ENCODE measurements at places on chromosomes 4 and X.
A peak's percentile ranks its signal among the peaks of the same experiment; 100 is the strongest.

DNA sequence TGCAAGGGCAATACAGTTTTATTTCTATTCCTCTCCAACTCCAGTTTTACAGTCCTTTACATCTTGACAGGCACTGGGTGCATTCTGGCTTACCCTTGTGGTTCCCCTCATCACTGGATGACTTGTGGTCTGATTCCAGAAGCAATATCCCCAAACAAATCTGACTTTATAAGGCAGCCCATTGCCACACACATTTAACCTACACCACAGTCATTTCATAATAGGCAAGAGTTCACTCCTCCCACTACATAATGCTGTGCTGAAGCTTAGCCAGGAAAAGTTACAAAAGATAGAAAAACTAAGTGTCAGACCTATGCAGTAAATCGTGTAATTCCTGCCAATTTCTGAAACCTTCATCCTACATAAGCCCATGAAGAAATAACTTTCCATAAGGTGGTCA lies 82.9 kb upstream of the MID1IP1 start:
- DNase-seq, result no peak

GRCh38 chrX:31213941-31214340 lies 142.1 kb upstream of the FTHL17 start:
- peak; percentile 5 for DNase-seq

DNA sequence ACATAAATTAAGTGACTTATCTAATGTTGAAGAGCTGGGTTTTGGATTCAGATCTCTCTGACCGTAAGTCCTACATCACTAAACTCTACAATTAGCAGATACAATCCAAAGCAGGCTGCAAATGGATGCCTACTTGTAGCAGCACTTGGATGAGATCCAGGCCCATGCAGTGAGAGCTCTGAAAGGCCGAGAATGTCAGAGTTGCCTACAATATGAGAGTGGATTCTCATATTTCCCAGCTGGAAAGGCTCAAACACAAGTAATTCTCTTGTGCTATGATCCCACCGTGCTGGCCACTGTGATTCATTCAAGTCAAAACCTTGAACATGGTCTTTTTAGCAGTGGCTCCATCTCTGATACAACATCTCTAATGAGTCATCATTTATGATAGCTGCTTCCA lies 125.4 kb upstream of the CHRDL1 start:
- DNase-seq, result no peak

DNA sequence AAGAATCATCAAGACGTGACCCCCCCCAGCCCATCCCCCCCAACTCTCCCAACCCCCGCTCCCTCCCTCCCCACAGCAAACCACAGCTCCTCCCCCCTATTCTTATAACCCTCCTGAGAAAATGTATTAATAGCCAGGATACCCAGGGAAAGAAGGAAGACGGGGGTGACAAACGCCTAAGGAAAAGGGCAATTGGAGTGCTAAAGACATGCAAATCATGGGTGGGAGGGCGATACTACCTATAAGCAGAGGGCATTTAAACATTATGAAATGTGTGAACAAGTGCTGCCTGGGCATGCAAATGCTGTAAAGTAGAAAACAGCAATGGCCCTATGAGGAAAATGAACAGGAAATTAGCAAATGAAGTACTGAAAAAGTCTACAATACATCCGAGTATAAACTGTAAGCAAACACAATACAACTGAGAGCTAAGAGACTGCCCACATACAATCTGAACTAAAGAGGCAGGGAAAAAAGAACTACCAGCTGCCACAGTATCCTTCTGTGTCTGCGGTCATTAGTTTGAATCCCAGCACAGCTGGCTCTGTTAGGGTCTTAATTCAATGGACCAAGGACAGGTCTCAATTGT lies 2.4 kb downstream of the CXXC4 start:
- no peak for DNase-seq

DNA sequence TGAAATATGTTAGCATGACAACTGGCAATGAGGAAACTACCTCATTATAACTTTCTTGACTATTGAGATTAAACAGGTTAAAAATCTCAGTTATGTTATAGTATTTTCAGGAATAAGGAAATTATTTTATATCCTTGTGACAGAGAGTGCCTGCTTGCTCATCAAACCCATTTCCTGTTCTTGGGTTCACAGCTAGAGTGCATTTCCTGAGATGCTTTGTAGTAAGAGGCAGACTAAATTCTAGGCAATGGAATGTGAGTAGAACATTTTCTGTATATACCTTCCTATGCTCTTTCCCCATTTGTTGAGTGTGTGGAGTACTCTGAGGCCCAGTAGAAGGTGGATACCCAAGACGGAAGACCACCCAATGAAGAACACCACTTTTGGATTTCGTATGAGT lies 96.9 kb upstream of the CASK start:
- no peak for DNase-seq

- DNase-seq, result no peak
Observed at GRCh38 chr4:54802336-54802735, 144.6 kb downstream of the KIT start.

DNA sequence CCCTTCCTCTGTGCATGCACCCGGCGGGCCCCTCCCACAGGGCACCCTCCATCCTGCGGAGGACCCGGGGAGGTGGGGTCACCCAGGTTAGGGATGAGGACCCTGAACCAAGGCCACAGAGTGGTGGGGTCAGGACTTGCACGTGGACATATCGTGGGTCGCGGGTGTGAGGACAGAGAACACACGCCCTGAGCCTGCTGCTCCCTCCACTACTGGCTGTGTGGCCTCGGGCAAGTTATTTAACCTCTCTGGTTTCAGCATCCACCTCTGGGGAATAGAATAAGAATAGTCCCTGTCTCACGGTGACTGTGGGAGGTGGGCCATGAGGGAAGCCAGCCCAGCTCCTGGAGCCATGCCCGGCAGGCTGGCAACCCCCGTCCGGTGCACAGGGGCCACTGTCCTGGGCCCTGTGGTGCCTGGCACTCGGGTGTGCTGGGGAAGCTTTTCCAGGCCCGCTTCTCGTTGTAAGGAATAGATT lies 5.1 kb downstream of the PSAPL1 start:
- DNase-seq, result no peak

DNA sequence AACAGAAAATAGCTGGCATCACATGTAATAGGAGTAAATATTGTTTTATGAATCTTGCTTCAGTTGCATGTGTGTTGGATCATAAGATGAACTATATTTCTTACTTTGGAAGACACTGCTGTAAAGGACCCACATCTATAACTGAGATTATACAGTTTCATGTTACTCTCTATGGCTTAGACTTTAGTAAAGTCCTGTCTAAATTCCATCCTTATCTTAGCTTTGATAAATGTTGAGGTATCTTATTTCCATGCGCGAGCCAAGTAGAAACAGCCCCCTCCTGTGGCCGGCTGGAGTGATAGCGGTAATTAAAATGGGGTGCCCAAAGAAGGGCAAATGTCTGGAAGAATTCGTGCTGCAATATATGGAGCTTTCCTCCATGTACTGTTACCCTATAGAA lies 43.0 kb downstream of the CCDC158 start:
- DNase-seq, result peak; percentile 61

GRCh38 chr4:125461676-125462363 lies 147.1 kb downstream of the FAT4 start:
- no peak for DNase-seq

- no peak for DNase-seq
Observed at GRCh38 chr4:165964591-165964990, 91.6 kb downstream of the TLL1 start.

DNA sequence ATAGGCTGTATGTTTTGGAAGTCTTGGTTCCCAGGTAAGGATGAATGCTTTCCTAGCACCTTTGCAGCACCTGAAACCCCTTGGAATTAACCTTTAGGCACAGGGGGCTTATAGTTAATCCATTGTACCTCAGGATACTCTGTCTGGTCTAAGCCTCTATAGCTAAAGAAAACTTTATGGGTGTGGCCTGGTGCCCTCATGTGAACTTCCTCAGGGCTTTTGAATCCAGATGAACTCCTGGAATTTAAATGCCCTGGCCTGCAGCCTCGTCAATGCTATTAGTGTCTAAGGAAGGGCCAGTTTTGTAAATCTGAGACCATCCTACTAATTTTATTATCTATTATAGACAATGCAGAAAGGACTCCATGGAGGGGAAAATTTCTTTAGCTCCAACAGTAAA lies 33.8 kb downstream of the IRS4 start:
- DNase-seq, result no peak

DNA sequence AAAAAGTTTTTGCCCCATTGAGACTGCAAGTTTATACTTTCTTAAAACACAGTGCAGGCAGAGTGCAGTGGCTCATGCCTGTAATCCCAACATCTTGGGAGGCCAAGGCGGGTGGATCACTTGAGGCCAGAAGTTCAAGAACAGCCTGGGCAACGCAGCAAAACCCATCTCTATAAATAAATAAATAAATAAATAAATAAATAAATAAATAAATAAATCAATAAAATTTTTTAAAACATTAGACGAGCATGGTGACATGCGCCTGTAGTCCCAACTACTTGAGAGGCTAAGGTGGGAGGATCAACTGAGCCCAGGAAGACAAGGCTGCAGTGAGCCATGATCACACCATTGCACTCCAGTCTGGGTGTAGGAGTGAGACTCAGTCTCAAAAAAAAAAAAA lies 213.3 kb downstream of the LRBA start:
- no peak for DNase-seq

DNA sequence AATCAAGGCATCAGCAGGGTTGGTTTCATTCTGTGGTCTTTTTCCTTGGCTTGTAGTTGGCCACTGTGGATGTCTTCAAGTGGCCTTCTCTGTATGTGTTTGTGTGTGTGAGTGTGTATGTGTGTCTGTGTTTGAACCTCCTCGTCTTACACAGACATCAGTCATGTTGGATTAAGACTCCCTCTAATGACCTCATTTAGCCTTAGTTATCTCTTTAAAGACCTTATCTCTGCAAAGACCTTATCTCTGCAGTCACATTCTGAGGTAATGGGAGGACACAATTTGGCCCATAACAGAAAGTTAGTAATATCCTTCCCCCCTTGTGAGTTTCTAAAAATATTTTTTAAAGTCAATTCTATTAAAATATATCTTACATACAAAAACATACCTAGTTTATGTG lies 126.7 kb downstream of the EMCN start:
- DNase-seq, result no peak

- DNase-seq, result no peak
Observed at GRCh38 chr4:148015058-148015457, 283.2 kb downstream of the ARHGAP10 start.

- DNase-seq, result no peak
Observed at GRCh38 chr4:185879666-185880312, 67.8 kb upstream of the SORBS2 start.

DNA sequence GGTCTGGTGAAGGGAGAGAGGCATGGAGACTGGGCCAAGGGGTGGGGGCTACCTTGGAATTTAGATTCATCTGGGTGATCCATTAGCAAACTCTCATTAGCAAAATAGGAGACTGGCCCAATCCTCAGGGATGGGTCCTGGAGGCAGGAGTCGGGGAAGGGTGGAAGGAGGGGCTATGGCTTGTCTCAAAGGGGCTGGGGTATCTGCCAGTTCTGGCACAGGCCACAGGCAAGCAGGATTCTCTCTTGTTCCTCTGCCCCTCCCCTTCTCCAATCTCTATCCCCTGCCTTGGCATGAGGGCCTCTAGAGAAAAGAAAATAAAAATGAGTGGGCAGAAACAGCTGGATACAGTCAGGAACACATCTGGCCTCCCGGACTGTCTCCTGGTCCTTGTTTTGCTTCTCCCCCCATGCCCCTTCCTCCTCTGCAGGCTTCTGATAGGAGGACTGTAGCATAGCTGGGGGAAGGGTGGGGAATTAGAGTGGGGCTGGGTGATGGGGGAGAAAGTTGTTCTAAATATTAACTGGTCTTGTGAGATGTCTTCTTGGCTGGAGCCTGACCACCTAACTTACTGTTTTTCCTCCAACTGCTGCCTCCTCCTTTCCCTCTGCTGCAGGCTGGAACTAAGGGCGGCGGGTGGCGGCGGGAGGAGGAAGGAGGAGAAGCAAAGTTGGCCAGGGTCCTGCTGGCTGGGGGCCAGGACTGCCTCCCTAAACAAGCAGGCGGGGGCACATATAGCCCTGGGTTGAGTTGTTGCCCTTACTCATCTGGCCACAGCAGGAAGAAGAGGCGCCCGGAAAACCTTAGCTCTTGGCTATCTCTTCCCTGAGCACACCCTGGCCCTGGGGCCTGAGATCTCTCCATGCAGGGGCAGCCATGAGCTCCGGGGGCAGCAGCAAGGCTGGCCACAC lies 53.3 kb upstream of the LAS1L start:
- DNase-seq, result no peak

DNA sequence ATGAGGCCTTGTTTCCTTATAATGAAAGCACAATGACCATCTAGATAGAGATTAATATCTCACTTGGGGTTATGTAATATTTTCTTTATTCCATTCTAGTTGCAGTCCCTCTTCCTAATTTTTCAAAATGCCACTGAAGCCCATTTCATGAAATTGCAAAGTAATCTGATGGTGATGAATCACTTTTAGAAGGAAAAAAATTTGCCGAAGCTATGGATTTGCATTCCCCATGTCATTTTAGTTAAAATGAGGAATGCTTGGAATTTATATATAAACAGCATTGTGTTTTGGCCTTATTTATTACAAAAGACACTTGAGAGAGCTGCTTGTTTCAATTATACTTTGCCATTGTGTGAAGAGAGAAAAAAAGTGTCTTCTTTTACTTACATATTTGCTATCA lies 241.7 kb upstream of the TEX13A start:
- DNase-seq, result no peak

- peak; percentile 58 for DNase-seq
Observed at GRCh38 chrX:115690511-115691216, 129.7 kb downstream of the PLS3 start.

DNA sequence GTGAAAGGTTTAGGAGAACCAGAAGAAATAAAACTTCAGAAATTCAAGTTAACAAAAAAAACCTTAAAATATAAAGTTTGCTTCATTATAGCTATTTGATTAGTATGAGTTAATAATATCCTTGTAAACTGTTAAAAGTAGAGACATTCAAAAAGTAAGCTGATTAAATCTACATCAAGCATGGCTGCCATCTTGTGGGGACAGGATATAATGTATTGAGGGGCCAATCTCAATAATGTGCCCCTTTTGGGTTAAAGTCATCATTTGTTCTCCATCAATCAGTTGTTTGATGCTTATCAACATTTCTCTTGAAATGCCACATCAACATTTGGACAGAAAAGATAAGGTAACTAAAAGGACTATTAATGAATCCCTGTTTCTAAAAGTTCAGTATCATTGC lies 4.6 kb upstream of the GRID2 start:
- no peak for DNase-seq

- no peak for DNase-seq
Observed at GRCh38 chrX:149638860-149639259, 7.3 kb upstream of the TMEM185A start.

DNA sequence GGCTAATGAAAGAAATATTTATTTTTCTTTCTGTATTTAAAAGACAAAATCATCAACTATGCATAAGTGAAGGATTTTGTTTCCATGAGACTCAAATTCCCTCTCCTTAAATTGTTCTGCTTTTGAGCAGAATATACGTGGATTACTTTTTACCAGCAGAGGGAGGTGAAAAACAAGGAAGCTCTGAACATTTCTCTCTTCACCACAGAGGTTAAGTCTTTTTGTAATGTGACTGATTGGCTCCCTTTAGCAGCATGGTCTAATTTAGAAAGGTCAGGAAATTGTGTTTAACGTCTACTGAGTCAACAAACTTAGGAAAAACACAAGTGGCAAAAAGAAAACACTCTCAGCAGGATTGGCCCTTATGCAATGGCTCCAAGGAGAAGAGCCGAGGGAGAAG lies 55.1 kb upstream of the F9 start:
- no peak for DNase-seq

- no peak for DNase-seq
Observed at GRCh38 chr4:1519787-1520661, 113.8 kb upstream of the NKX1-1 start.

GRCh38 chr4:140260227-140260626 lies 106.2 kb upstream of the MAML3 start:
- no peak for DNase-seq

All from endothelial cell (in vitro differentiated cells).